ENCODE measurements at places on chromosomes 2 and 18. TPM values are rescaled to one million over a fixed set of nuclear protein-coding genes. Genes with fewer than 3 reads are reported as not detected.

Gene HOXD8
- 1.2 TPM for total RNA-seq

Gene KYNU
- not detected for total RNA-seq

Gene CASP10
- total RNA-seq, result 4.0 TPM

Gene SERPINB11
- total RNA-seq, result not detected

Measured in pericardium fibroblast (primary cell).